Activated CD4-positive, CD25-positive, alpha-beta regulatory T cell (primary cell): ENCODE measurements at places on chromosomes 16 and 17.
A peak's percentile ranks its signal among the peaks of the same experiment; 100 is the strongest.

DNA sequence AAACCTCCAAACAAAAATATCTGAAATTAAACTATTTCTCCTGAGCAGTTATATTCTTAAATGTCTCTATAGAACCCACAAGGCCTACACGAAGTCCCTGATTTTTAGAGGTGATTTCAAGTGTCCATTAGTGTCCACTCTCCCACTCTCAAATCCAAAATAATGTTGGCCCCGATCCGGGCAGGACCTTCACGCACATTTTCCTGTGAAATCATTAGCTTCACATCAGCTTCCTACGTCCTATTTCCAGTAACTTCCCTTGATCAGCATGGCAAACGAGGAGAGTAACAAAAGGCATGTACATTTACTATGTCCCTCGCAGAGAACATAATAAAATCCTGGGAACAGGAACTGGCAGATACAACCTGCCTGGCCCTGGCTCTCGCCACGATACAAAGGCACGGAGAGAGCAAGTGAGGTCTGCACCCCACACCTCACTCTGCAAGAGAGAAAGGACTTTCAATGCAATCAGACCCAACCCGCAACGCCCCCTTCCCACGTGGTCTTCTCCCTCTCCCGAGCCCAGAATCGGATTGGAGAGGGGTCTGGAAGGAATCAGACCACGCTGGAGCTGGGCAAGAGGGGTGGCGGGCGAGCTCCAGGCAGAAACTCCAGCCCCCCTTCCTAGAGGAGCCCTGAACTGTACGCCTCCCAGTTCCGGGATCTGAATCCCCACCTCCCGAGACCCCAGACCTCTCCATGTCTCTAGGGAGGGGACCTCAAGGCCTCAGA lies 17.5 kb upstream of the C17orf78 start:
- no peak for DNase-seq

GRCh38 chr17:75130632-75131277 lies 787 bp downstream of the NT5C start:
- DNase-seq = peak; percentile 19

DNA sequence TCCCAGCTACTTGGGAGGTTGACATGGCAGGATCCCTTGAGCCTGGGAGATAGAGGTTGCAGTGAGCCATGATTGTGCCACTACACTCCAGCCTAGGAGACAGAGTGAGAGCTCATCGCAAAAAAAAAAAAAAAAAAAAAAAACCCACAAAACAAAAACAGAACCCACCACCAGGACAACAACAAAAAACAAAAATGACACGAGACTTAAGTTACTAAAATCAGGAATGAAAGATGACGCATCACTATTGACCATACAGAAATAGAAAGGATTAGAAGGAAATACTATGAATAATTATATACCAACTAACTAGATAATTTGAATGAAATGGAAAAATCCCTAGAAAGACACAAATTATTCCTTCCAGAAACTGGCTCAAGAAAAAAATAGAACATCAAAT lies 432.4 kb upstream of the PMFBP1 start:
- no peak for DNase-seq

DNA sequence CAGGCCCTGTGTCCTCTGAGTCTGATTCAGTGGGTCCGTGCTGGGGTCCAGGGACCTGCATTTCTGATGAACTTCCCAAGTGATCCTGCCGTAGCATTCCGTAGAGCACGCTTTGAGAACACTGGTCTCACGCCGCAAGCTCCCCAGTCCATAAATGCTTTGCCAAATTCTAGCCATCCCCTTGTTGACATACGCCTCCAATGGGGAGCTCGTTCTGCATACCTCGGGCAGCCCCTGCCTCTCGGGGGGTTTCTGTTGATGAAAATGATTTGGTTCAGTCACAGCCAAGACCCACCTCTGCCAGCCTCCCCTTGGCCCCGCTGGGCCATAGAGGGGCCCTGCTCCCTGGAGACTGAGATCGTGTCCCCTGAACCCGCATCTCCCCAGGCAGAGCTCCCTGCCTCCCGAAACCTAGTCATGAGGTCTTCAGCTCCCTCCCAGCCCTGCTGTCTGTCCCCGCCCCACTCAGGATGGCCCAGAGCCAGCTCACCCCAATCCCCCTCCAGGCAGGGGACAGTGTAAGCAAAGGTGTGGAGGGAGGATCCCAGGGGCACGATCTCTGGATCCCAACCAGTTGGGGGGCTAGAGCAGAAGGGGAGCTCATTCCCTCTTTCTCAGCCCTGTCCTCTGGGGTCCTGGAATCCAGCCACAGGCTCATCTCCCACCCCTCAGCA lies 16.2 kb upstream of the SPNS2 start:
- DNase-seq = no peak

GRCh38 chr17:6525731-6526130 lies 30.6 kb downstream of the PITPNM3 start:
- DNase-seq = no peak

DNA sequence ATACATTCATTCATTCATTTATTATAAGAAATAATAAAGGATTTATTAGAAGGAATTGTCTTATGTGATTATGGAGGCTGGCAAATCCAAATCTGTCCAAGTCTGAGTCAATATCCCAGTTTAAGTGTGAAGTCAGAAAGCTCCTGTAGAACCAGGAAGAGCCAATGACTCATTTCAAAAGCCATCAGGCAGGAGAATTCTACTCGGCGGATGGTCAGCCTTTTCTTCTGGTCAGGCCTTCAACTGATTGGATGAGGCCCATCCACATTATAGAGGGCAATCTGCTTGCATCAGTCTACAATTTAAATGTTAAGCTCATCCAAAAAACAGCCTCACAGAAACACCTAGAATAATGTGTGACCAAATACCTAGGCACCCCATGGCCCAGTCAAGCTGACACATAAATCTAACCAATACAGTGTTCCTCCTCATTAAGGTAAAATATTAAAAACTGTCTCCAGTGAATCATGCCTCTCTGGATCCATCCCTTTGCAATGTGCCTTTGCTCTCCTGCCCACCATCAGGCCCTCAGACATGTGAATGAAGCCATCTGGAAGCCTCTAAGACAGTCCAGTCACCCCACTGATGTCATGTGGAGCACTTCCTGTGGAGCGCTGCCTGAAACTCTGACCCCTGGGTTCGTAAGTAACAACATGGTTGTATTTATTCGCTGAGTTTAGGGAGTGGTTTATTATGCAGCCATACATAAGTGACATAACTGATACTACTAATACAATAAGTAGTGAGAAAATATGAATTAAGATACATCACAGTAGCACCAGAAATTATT lies 69.2 kb upstream of the WSB1 start:
- DNase-seq = no peak

- DNase-seq = no peak
Measured at GRCh38 chr17:60959011-60959410, 281.4 kb downstream of the BCAS3 start.

GRCh38 chr16:67014634-67015312 lies 14.2 kb upstream of the CBFB start:
- DNase-seq = no peak

GRCh38 chr17:4177806-4178205 lies 34.8 kb downstream of the CYB5D2 start:
- DNase-seq = no peak

GRCh38 chr17:75474736-75475135 lies 18.3 kb downstream of the TMEM94 start:
- no peak for DNase-seq

DNA sequence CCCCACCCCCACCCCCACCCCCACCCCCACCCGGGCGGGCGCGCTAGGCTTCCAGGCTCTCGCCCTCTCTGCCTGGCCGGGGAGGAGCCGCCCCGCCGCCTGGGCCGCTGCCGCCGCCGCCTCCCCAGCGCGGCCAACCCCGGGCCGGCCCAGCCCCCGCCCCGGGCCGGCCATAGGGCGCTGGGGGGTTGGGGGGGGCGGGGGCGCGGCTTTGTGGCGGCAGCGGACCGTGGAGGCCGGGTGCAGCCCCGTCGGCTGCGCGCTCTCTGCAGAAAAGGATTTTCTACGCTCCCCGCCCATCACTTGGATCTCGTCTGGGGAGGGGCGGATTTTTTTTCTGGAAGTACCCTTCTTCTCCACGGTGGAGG lies 230.9 kb downstream of the MRTFB start:
- DNase-seq = no peak

DNA sequence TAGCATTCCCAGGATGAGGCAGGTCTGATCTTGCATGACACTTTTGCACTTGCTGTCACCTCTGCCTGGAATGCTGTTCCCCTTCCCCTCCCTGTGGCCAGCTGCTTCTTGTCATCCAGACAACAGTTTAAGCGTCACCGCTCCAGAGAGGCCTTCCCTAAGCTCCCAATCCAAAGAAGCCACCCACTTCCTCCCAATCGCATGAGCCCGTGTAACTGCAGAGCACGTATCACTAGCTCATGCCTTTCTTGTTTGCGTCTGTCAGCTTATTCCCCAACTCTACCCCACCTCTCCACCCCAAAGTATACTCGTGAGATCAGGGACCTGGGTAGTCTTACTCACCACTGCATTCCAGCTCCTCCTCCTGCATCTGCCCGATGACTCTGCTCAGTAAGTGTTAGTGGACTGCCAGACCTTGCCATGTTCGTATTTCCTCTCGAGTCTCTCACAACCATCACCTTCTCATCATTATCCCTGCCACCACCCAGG lies 92.8 kb downstream of the GAS7 start:
- no peak for DNase-seq

GRCh38 chr16:13171313-13171712 lies 269.9 kb downstream of the SHISA9 start:
- no peak for DNase-seq

GRCh38 chr16:11088074-11088730 lies 143.8 kb downstream of the CLEC16A start:
- DNase-seq = no peak

- no peak for DNase-seq
Measured at GRCh38 chr17:81432941-81433340, 37.7 kb downstream of the BAHCC1 start.

GRCh38 chr17:41571561-41572434 lies at the start of gene KRT9:
KRT9 (minus strand) TSS chr17:41572059; CDS start chr17:41571992, 67 bp downstream.
- DNase-seq = no peak

DNA sequence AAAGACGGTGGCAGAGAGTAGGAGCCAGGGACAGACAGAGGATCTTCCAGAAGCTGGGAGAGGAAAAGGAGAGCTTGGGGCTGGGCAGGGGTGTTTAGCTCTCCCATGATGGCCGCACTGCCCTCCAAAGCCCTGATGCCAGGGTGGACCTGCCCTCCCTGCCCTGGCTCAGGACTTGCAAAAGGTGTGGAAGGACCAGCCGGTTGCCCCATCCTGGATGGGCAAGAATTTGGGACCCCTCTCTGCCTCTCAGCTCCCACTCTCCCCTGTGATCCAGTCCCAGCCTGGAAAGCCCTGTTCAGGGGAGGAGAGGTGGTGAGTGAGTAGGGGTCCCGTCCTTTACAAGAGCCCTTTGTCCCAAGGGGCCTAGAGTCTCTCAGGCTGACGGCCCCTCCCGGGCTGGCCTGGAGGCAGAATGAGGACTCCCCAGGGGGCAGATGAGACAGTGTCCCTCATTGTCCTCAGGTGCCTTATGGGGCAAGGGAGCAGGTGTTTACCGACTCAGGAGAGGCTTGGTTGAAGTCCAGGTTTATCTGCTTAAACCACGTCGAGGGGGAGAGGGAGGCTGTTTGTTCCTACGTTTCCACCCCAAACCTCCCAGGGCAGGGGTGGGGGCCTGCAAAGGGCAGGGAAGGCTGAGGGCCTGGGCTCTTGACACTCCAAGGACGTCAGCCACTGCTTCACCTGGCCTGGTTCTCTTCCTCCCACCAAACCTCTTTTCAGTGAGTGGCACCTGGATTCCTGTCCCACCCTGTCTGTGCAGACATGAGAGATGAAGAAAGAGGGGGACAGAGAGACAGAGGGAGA lies 19.3 kb upstream of the ITGA3 start:
- no peak for DNase-seq

GRCh38 chr16:24978370-24978914 lies 36.7 kb downstream of the ARHGAP17 start:
- no peak for DNase-seq

- no peak for DNase-seq
Measured at GRCh38 chr16:75218256-75219076, at the start of gene CTRB1. CTRB1 (plus strand) TSS chr16:75218988; CDS start chr16:75219008, 20 bp downstream.

DNA sequence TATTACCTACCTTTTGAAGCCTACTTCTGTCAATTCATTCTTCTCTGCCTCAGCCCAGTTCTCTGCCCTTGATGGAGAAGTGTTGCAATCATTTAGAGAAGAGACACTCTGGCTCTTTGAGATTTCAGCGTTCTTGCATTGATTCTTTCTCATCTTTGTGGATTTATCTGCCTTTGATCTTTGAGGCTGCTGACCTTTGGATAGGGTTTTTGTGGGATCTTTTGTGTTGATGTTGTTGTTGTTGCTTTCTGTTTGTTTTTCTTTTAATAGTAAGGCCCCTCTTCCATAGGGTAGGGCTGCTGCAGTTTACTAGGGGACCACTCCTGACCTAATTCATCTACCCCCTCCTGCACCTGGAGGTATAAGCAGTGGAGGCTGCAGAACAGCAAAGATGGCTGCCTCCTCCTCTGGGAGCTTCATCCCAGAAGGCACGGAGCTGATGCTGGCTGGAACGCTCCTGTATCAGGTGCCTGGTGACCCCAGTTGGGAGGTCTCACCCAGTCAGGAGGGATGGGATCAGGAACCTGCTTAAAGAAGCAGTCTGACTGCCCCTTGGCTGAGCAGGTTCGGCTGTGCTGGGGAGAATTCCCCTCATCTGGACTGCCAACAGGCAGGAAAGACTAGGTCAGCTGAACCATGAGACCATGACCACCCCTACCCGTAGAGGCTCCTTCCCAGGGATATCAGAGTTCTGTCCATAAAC lies 28.0 kb downstream of the NFATC3 start:
- DNase-seq = no peak

DNA sequence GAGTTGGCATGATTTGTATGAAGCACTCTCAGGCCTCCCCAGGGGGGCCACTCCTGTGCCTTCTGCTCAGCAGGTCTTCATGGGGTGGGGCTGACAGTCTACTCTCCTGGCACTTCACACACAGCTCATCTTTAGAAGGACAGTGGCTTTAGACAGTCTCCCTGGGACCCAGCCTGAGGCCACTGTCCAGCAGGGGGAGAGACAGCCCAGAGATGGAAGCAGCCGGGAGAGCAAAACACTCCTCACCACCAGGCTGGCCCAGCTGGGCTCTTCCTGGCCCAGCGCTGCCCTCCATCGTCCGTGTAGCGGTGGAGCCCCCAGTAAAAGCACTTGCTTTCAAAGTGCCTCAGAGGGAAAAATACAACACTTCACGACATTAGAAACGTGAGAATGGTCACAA lies 62.0 kb upstream of the CRHR1 start:
- DNase-seq = no peak

DNA sequence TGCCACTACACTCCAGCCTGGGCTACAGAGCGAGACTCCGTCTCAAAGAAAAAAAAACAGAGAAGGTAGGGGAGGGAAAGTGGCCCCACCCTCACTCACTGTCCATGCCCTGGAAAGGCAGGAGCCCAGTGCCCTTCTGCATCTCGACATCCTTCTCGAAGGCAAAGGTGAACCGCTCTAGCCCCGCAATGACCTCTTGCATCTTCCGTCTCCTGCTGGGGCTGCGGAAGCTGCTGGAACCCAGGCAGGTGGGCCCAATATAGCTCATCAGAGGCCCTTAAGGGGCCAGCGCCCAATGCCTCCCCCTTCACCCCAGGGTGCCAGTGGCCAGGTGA lies at the start of gene CPSF4L:
Gene CPSF4L (minus strand): TSS at position 264 of the 335 bp plus-strand sequence. CDS start 62 bp downstream, at position 202.
- no peak for DNase-seq

GRCh38 chr17:4523946-4524345 lies 25.3 kb downstream of the SPNS2 start:
- DNase-seq = no peak

GRCh38 chr17:79811011-79811867 lies 14.4 kb upstream of the CBX8 start:
- DNase-seq = no peak
